Fibroblast of skin of right biceps (primary cell): ENCODE measurements at places on chromosomes 16 and 17.
A peak's percentile ranks its signal among the peaks of the same experiment; 100 is the strongest.

DNA sequence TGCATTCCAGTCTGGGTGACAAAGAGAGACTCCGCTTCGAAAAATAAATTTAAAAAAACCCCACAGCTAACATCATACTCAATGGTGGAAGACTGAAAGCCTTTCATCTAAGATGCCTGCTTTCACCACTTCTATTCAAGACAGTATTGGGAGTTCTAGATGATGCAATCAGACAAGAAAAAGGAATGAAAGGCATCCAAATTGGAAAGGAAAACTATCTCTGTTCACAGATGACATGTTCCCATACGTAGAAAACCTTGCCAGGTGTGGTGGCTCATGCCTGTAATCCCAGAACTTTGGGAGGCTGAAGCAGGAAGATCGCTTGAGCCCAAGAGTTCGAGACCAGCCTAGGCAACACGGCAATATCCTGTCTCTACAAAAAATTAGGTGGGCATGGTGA, 31.1 kb downstream of the RANBP10 start:
- peak; percentile 20 for DNase-seq

GRCh38 chr17:45815752-45816151, 28.9 kb upstream of the SPPL2C start:
- no peak for DNase-seq

DNA sequence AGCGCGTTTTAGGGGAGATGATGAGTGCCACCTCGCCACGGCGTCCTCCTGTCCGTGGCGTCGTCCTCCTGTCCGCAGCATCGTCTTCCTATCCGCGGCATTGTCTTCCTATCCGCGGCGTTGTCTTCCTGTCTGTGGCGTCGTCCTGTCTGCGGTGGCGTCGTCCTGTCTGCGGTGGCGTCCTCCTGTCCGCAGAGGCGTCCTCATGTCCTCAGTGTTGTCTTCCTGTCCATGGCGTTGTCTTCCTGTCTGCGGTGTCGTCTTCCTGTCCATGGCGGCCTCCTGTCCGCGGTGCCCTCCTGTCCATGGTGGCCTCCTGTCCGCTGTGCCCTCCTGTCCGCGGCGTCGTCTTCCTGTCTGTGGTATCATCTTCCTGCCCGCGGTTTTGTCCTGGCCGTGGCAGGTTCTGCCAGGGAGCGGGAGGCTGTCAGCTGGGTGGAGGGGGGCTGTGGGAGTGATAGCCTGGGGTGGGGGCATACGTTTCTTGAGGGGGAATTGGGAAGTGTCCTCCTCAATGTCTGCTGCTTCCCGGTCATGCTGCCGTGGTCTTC, 30.9 kb downstream of the TBCD start:
- DNase-seq, result no peak

DNA sequence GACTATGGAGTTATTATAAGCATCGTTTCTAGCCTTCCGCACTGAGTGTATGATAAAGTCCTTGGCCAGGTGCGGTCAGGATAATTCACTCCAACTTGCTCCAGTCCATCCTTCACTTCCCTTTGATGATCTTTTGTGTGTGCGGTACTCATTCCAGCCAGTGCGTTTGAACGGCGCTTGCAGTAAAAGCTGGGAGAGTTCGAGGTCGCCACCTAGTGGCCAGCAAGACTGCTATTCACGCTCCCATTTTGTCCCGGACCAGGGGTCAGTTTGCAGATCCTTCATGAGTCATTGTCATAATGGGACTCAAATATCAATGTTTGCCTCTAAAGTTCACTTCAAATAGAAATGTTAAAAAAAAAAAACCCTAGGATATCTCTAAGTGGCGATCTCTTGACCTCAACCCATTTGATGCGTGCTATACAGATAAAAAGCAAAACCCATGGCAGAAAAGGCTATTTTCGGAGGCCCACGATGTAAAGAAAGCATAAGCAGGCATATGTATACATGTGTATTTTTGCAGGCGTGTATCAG, 417.1 kb downstream of the TMEM114 start:
- DNase-seq, result peak; percentile 61

- no peak for DNase-seq
These were observed 103.9 kb downstream of the SOCS1 start for GRCh38 chr16:11151885-11152629.

DNA sequence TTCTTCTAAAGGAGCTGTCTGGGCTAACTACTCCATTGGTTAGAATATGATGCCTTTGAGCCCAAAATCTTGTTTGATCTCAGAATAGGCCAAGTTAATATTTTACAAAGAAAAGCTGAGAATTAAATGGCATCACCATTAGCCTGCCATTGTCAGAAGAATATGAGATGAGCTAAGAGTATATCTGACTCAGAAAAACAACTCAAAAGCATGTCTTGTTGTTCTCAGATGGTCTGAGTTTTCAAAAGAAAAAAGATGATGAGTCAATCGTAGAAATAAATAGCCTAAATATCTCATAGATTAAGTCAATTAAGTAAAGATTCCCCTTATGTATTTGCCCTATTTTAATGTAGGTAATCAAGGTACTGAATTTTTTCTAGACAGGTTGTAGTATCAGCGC, 197.1 kb upstream of the TBX2 start:
- peak; percentile 37 for DNase-seq
